ENCODE measurements at places on chromosomes 12 and 14. TPM values are rescaled to one million over a fixed set of nuclear protein-coding genes. Genes with fewer than 3 reads are reported as not detected.

SSPN gene
- 54.4 TPM for total RNA-seq

CLEC2A gene
- not detected for total RNA-seq

DNA sequence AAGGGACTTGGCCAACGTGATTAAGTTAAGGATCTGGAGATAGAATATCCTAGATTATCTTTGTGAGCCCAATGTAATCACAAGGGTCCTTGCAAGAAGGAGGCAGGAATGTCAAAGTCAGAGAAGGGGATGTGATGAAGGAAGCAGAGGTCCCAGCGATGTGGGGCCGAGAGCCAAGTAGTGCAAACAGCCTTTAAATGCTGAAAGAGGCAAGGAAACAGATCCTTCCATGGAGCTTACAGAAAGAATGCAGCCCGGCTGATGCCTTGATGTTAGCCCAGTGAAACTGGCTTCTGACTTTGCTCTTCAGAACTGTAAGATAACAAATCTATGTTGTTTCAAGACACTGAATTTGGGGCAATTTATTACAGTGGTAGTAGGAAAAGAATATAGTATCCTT lies 74.9 kb downstream of the NEDD1 start:
- DNase-seq: no peak

DNA sequence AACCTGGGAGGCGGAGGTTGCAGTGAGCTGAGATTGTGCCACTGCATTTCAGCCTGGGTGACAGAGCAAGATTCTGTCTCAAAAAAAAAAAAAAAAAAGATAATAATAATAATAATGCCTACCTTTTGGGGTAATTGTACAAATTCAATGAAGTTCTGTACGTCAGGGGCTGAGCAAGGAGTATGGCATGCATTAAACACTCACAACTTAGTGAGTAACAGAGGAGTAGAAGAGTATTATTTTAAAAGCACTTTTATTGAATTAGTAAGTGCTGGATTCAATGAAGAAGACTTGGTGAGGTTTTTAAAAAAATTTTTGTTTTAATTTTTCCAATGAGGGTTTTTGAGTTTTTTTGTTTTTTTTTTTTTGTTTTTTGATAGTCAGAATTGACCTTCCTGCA lies 783.6 kb upstream of the TBX3 start:
- DNase-seq: no peak

GRCh38 chr12:130186651-130187268 lies 24.5 kb downstream of the FZD10 start:
- no peak for DNase-seq

- DNase-seq: no peak
These were observed 221.9 kb upstream of the KITLG start for GRCh38 chr12:88802096-88802706.
